Mesothelial cell of epicardium (in vitro differentiated cells): ENCODE measurements at places on chromosomes 6 and 20. TPM values are rescaled to one million over a fixed set of nuclear protein-coding genes. Genes with fewer than 3 reads are reported as not detected.

Gene UNC5CL
- total RNA-seq: 2.0 to 2.2 TPM (median 2.1 TPM) in 3 replicates

Gene WFDC10B
- total RNA-seq: not detected in 3 replicates

Gene CRISP2
- not detected in 3 replicates for total RNA-seq

Gene OLIG3
- 0.27 to 0.35 TPM (median 0.34 TPM) in 3 replicates for total RNA-seq

Gene KCNK17
- total RNA-seq: not detected in 3 replicates

Gene C6orf52
- 3.1 to 4.6 TPM (median 3.8 TPM) in 3 replicates for total RNA-seq

Gene CLVS2
- total RNA-seq: 0.11 to 0.27 TPM (median 0.24 TPM) in 3 replicates

Gene ENPP5
- 7.4 to 8.7 TPM (median 7.7 TPM) in 3 replicates for total RNA-seq

Gene SMLR1
- total RNA-seq: not detected in 3 replicates

Gene FOXA2
- not detected in 3 replicates for total RNA-seq

Gene FUT9
- total RNA-seq: 2.7 to 3.1 TPM (median 3.0 TPM) in 3 replicates

Gene AVP
- not detected in 3 replicates for total RNA-seq

Gene VSX1
- not detected in 3 replicates for total RNA-seq

Gene FLRT3
- total RNA-seq: 98.6 to 101 TPM (median 98.6 TPM) in 3 replicates

Gene LHFPL5
- total RNA-seq: not detected in 3 replicates

Gene CSNK2A1
- 160 to 172 TPM (median 164 TPM) in 3 replicates for total RNA-seq

Gene CASS4
- 0.67 to 0.78 TPM (median 0.72 TPM) in 3 replicates for total RNA-seq

Gene F13A1
- 0.18 to 0.56 TPM (median 0.25 TPM) in 3 replicates for total RNA-seq
